ENCODE measurements at places on chromosomes 5 and 9.

GRCh38 chr9:4167728-4168127 lies 132.1 kb downstream of the GLIS3 start:
- DNase-seq: no peak

DNA sequence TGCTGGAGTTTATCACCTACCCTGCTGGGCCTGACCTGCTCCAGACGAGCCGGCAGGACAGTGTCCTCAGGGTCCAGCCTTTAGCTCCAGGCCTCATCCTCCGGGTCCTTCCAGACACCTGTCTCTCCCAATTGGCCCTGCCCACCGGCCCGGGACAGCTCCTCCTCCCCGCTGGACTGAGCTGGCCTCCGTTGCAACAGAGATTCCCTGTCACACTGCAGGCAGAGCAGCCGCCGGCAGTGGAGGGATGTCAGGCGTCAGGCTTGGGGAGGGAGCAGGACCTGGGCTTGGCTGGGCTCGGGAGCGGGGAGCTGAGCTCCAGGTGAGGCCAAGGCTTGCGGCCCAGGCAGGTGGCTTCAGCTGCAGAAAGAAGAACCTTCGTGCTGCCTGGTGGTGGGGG lies 1.7 kb downstream of the KCNT1 start:
- DNase-seq: no peak

DNA sequence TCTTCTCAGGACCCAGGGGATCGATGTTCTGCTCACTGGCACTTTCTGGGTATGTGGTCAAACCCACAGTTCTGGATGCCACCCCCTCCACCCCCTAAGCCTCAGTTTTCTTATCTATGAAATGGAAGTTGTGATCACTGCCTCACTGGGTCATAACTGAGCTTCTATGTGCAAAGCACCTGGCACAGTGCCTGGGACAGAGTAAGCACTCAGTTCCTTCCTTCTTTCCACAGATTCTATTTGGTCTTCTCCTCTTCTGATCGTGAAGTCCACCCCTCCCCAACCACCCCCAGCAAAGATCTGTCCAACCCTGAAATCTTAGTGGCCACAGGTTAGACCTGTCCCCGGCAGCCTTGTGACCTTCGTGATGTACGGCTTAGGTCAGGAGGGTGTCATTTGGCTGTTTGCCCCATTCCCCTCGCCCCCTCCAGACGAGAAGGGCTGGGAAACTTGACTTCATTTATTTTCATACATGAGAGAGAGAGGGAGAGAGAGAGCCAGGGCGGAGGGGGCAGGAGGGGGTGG lies 181.4 kb downstream of the FGF18 start:
- DNase-seq: no peak

DNA sequence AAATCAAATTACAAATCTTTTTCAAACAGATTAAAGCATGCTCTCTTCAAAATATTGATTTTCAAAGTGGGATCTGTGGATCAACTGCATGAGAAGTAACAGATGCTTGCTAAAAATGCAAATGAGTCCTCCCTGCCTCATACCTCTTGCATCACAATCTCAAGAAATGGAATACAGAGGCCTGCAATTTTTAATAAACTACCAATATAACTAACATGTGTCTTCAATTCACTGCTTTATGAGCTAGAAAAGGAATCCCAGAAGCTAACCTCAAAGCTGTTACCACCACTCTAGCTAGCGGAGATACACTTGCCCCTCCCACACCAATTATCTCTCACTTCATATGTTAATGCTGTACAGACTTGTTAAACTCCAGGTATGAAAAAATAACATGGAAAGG lies 9.6 kb downstream of the OR13C5 start:
- no peak for DNase-seq

DNA sequence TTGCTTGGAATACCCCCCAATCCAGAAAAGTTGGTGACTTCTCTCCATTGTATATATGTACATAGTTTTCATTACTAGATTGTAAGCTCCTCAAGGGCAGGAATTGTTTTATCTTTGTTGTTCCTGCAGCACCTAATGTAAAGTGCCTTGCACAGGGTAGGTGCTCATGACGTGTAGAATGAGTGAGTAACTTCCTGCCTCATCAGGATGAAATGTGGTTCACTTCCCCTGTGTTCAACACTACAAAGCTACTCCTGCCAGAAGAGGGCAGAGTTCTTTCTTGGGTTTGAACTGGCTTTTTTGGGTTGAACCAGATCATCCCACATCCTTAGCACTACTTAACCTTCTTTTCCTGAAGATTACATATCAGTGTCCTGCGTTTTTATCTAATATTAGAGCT lies 23.9 kb downstream of the GTF3C4 start:
- DNase-seq: no peak

DNA sequence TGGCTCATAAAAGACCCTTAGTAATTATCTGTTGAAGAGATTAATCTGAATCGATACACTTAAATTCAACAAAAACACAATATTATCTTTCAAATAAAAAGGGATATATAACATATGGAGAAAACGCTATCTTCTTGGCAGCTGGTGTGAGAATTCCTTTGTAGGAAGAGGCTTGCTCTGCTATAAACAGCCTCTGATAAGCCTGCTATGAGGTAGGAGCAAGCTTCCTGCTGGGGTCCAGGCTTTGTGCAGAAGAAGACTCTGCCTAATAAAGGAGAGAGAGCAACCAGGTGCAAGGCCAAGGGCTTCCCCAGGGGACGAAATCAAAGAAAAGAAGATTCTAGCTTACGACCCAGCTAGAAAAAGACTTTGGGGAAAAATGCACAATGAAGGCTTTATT lies 43.3 kb upstream of the SSBP2 start:
- DNase-seq: no peak

DNA sequence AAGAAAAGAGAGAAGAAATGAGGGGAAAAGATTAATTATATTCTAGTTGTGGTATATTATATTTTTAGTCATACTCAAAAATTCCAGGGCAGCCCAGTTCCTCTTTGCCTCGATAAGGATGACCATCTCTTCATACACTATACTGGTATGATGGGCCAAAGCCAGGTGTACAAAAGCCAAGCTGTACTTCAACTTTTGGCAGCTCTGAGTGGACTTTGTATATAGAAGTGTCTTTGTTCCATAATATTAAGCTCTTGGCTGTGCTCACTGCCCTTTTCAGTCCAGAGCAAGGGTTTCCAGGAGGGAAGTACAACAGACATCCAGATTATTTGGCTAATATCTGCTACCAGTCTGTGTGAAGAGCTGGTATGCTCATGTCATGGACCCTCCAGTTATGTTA lies 934.3 kb upstream of the CDH10 start:
- DNase-seq: no peak

- peak; percentile 48 for DNase-seq
These were observed 535 bp downstream of the UNC5A start for GRCh38 chr5:176810687-176811501.

GRCh38 chr9:116543731-116544400 lies 143.2 kb upstream of the TRIM32 start:
- no peak for DNase-seq

DNA sequence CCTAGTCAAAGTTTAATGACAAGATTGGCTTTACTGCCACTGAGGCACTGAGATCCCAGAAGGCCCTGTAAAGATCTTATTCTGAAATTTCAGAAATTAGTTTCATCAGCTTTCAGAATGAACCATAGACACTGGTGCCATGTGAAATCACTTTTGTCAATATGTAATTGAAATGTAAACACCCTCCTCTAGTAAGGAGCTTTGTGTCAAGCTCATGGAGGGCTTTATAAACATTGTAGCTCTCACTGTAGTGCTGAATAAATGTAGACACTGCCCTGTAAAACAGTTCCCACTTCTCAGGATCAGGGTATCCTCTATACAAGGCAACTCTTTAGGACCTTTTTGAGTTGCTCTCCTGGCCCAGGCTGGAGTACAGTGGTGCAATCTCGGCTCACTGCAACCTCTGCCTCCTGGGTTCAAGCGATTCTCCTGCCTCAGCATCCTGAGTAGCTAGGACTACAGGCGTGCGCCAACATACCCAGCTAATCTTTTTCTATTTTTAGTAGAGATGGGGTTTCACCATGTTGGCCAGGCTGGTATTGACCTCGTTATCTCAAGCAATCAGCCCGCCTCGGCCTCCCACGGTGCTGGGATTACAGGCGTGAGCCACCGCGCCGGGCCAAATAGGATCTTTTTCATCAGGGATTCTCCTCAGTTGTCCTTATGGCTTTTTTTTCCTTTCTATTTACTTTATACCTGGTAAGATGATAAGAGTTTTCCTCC lies 1823.9 kb upstream of the CDH9 start:
- no peak for DNase-seq

GRCh38 chr5:41927604-41928003 lies 2.5 kb downstream of the FBXO4 start:
- DNase-seq: no peak

DNA sequence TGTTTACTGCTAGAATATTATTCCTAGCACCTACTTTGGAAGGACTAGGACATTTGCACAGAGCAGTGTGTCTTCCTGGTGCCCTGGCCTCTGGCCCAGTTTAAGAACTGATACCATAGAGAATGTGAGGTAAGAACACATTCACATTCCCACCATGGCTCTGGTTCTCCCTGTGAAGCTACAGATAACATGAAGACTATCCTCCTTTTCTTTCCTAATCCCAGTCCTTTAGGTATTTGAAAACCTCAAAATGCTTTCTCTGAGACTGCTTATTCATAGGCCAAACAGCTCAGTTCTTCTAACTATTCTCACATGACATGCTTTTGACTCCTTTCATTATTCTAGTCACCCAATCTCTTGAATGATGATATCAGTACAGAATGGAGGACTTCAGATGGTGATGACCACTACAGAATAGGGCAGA lies 11.9 kb downstream of the FAM219A start:
- DNase-seq: no peak

DNA sequence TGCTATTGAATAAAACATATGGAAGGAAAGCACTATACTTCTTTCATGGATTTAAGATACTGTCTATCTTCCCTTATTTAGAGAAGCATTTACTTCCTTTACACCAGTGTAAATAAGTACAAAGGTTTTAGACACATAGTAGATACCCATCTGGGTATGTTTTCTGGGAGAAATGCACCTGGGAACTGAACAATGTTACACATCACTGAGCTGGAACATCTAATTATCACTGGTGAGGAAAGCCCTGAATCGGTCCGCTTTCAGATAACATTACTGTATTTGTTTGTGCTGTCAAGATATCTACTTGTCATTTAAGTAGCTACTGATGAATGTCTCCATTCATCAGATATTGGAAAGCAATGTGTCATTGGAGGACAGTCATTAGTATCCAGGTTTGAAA lies 964.7 kb upstream of the PTPRD start:
- peak; percentile 3 for DNase-seq

DNA sequence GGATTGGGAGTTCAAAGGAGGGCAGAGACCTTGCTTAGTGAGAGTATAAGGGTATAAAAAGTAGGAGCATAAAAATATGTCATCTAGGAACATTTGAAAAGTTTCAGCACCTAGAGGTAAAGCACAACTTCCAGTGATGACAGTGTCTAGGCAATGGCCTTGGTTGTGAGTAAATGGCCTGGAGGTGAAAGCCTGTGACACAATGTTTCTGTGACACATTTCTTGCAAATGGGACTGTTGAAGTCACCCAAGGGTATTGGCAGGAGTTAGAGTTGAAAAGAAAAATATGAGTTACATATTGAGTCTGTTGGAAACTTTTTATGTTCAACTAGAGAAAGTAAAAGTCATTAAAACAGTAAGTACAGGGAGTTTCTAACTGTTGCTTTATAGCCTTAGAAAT lies 14.8 kb downstream of the C5orf47 start:
- DNase-seq: no peak

DNA sequence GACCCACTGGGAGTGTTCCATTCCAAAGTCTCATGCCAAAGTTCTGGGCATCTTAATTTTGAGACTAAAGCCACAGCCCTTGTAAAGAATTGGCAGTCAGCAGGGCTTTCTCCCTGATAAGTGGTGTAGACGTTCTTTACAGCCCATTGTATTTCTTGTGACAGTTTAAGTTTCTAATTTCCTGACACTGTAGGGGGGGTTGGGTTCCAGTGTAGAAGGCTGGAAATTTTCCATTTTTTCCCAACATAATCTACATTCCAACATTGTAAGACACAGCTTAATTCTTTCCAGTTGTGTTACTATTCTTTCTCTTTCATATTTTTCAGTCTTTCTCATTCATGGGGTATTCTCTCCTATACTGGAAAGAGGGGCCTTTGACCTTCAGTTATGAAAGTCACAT lies 121.1 kb downstream of the FBXL7 start:
- DNase-seq: no peak

DNA sequence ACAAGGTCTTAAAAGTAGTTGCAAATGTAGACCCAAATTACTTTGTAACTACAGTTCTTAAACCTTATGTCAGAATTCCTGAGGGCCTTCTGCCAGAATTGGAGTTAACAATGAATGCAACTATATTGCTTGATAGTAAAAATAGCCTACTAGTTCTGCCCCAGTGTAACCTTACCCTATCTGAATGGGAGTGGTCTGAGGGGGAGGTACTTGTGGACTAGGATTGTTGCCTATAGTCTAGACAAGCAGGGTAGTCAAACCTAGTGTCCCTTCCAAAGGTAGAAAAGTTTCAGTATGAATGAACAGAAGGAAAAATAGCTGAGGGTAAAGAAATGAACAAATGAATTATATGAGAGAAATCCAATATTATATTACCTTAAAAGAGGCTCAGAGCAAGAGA lies 242.2 kb downstream of the PJA2 start:
- no peak for DNase-seq

DNA sequence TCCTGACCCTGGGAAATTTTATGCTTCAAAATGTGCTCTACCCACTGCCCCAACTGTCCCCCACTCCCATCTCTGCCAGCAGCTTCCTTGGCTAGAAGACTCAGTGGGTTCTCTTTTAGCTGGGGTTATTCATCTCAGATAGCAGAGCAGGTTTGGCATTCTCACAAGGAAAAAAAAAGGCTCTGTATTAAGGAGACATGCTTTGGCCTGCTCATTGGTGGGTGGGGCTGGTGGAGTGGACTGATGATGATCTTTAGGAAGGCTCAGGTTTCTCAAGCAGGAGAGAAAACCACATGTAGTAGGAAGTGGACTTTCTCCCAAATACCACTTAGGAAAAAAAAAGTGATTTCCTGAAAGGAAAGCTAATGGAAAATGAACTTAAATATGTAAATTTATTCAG lies 279.2 kb upstream of the ZNF462 start:
- DNase-seq: no peak

- no peak for DNase-seq
These were observed 38.9 kb upstream of the FAM120AOS start for GRCh38 chr9:93492327-93492726.

DNA sequence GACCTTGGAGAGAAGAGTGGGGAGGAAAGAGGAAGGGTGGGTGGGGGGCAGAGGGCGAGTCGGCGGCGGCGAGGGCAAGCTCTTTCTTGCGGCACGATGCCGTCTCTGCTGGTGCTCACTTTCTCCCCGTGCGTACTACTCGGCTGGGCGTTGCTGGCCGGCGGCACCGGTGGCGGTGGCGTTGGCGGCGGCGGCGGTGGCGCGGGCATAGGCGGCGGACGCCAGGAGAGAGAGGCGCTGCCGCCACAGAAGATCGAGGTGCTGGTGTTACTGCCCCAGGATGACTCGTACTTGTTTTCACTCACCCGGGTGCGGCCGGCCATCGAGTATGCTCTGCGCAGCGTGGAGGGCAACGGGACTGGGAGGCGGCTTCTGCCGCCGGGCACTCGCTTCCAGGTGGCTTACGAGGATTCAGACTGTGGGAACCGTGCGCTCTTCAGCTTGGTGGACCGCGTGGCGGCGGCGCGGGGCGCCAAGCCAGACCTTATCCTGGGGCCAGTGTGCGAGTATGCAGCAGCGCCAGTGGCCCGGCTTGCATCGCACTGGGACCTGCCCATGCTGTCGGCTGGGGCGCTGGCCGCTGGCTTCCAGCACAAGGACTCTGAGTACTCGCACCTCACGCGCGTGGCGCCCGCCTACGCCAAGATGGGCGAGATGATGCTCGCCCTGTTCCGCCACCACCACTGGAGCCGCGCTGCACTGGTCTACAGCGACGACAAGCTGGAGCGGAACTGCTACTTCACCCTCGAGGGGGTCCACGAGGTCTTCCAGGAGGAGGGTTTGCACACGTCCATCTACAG lies 760 bp downstream of the NPR3 start:
- no peak for DNase-seq

All from NCI-H1417 (cell line).